ENCODE measurements at places on chromosomes 5 and 9. TPM values are rescaled to one million over a fixed set of nuclear protein-coding genes. Genes with fewer than 3 reads are reported as not detected.

Gene ATP10B
- total RNA-seq, result not detected

Gene LCN15
- total RNA-seq, result not detected

Gene TXNDC8
- total RNA-seq, result not detected

Gene GARIN3
- not detected for total RNA-seq

Gene WWC1
- total RNA-seq, result not detected

Gene PRR7
- not detected for total RNA-seq

Gene SH3RF2
- 0.88 TPM for total RNA-seq

Gene CNTLN
- total RNA-seq, result 25.1 TPM

Gene ARL10
- 21.2 TPM for total RNA-seq

Gene CBY3
- not detected for total RNA-seq

Gene SLF1
- total RNA-seq, result 18.2 TPM

Gene PCDHGA5
- 10.9 TPM for total RNA-seq

Gene SHC3
- total RNA-seq, result 3.5 TPM

Gene RAPGEF1
- 73.7 TPM for total RNA-seq

Gene DNAJC18
- 3.1 TPM for total RNA-seq

Gene GPR21
- total RNA-seq, result 7.2 TPM

Gene CDKN2A
- not detected for total RNA-seq

Gene AJM1
- total RNA-seq, result 1.3 TPM

Gene TMEFF1
- total RNA-seq, result not detected

Gene DBH
- total RNA-seq, result 1.3 TPM

Gene BAAT
- not detected for total RNA-seq

Gene SCGB3A2
- total RNA-seq, result not detected

Gene ANKRD33B
- 24.1 TPM for total RNA-seq

Gene WHRN
- total RNA-seq, result 9.1 TPM

Gene PCDHB7
- 0.51 TPM for total RNA-seq

Gene ITGA2
- 2.1 TPM for total RNA-seq

Gene GIN1
- 12.6 TPM for total RNA-seq

Gene SLC25A2
- 0.28 TPM for total RNA-seq

Gene TSLP
- 1.2 TPM for total RNA-seq

Gene SH3PXD2B
- 82.6 TPM for total RNA-seq
